Hematopoietic multipotent progenitor cell (in vitro differentiated cells): ENCODE measurements at places on chromosomes 13 and 19. TPM values are rescaled to one million over a fixed set of nuclear protein-coding genes. Genes with fewer than 3 reads are reported as not detected.

DNA sequence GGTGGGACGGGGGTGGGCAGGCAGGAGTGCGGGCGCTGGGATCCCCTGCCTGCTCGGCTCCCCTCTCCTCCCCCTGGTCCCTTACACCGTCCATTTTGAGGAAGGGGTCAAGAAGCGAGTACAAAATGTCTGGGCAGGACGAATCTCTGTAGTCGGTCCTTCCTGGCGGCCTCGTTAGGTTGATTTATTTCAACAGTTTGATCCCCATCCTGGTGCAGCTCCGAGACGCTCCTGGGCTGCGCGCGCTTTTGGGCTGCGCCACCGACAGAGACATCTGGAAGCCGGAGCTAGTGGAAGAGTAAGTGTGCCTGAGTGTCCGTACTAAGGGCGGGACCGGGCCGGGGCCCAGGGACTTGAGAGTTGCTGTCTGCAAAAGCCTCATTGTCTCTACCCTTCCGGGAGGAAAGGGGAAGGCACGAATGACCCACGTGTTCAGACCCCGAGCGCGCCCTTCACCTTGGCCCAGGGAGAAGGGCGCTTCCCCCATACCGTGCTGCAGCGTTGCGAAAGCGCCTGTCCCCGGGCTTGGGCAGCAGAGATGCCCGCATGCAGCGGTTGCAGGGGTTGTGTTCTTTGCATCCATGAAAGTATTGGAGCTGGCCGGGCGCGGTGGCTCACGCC lies 1.8 kb downstream of the ZNF114 start:
- DNase-seq, result peak; percentile 50

MPHOSPH8 gene
- total RNA-seq, result 10.0 TPM

ETHE1 gene
- total RNA-seq, result 112 TPM

- no peak for DNase-seq
Observed at GRCh38 chr13:39768962-39769361, 113.5 kb downstream of the COG6 start.

DNA sequence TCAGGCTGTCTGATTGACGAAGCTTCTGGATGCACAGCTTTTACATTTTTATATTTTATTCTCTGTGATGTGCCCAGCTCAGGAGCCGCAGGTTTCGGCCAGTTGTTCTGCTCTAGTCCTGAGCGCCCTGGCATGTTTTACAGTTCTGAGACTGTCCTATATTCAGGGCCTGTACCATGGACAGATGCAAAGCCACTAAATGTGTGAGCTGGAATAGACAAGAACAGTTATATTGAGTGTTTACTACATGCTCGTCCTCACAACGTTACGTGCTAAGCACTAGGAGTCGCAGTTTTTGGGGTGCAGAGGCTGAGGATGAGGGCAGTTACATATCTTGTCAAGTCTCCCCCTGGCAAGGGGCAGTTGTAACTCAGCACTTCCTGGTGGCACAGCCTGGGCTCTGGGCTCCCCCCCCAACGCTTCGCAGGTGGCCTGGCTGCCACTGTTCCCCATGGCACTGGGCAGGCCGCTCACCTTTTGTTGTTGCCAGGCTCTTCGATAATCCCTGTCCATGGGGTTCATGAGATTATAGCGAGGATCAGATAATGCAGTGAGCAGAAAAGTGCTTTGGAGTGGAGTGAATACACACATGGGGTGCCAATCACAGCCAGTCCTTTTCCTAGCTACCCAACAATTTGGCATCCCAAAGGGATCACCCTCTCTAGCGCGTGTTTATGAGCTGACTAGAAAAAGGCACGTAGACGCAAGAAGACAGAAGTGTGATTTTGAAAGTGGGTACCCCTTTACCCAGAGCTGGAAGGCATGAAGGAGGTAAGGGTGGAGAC lies 23.5 kb downstream of the ARL11 start:
- no peak for DNase-seq

DNA sequence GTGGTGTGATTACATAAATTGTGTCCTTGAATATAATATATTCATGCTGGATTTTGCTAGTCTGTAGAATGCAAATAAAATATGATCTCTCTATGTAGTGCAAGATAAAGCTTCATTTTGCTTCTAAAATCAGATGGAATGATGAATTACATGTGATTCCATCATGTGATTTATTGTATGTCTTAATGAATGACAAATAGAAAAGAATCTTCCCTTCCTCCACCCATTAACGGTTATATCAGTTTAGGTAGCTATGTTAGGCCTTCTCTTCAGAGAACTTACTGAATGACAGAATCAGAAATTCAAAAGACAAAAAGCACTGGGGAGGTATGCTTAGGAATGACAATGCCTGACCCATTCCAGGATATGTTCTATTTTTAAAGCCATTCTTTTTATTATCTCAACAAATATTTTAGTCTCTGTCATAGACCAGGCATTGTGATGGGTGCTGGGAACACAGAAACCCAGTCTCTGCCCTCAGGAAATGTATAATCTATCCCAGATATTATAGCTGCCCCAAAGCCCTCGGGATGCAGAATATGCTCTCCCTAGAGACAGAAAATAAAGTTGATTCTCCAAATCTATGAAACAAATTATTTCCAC lies 90.6 kb downstream of the TEX26 start:
- no peak for DNase-seq

DNA sequence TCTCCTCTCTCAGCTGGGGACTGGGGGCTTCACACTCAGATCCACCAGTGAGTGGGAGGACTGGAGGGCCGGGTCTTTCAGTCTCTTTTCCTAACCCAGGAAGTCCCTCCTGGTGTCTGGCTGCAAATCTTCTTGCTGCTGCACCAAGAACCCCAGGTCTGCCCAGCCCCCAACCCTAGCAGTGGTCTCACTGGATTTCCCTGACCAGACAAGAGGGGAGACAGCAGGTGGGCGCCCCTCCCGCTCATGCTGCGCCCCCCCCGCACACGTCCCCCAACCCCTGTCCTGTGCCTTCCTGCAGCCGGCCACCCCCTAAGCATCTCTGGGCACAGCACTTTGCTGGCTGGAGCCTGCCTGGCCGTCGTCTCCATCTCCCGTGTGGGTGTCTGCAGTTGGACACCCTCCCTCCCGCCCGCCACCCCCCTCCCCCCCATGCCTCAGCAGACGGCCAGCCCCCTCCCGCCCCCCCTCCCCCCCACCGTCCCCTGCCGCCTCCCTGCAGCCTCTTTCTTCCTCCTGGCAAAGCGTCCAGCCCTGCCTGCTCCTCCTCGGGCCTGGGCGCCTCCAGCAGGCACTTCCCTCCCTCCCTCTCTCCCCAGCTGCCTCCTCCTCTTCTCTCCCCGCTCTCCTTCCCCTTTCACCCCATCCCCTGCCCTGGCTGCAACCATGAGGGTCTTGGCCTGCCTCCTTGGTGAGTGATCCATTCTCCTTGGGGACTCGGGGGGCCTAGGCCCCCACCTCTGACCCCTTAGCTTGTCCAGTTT lies at the start of gene SSC5D:
Gene SSC5D (plus strand): TSS at position 513 of the 764 bp plus-strand sequence. CDS start 154 bp downstream, at position 667.
- DNase-seq, result peak; percentile 15

LRRC4B gene
- under 0.01 TPM for total RNA-seq

- DNase-seq, result no peak
Observed at GRCh38 chr13:25330541-25330940, 29.1 kb downstream of the NUP58 start.

DNA sequence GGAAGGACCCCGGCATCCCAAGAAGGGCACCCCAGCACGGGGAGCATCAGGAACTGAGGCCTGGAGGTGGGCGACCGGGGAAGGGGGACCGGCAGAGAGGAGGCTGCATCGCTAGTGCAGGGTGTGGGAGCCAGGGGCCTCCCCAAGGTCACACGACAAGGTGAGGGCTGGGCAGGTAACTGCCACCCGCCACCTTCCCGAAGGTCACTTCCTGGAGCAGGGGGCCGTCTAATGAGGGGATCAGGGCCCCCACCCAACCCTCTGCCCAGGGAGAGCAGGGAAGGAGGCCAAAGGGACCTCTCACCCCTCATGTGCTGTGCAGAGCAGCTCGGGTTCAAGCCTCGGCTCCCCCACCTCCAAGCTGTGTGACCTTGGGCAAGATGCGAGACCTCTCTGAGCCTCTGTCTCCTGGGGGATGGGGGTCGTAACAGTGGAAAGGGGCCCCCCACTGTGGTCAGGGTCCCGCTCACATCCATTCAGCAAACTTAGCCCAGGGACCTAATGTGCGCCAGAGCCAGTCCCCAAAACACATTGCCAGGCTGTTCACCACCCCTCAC lies 6.0 kb downstream of the ZBTB7A start:
- DNase-seq, result no peak

IFI30 gene
- 25.0 TPM for total RNA-seq

GRCh38 chr13:23588666-23589065 lies 18.5 kb downstream of the TNFRSF19 start:
- no peak for DNase-seq

NLRP11 gene
- total RNA-seq, result under 0.01 TPM

DNA sequence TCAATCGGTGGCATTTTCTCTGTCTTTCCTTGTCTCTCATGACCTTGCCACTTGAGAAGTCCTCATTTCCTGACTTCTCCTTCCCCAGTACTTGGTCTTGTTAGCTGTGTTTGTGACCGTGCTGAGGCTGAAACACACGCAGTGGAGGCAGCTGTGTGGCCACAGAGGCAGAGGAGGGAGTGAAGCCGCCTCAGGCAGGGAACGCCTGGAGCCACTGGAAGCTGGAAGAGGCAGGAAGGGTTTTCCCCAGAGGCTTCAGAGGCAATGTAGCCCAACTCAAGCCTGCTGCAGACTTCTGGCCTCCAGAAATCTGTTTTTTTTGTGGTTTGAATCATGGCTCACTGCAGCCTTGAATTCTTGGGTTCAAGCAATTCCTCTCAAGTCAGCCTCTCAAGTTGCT lies 29.2 kb upstream of the ARGLU1 start:
- no peak for DNase-seq

ZNF729 gene
- not detected for total RNA-seq

- DNase-seq, result no peak
Observed at GRCh38 chr13:49908637-49909036, 27.5 kb downstream of the SPRYD7 start.

DNA sequence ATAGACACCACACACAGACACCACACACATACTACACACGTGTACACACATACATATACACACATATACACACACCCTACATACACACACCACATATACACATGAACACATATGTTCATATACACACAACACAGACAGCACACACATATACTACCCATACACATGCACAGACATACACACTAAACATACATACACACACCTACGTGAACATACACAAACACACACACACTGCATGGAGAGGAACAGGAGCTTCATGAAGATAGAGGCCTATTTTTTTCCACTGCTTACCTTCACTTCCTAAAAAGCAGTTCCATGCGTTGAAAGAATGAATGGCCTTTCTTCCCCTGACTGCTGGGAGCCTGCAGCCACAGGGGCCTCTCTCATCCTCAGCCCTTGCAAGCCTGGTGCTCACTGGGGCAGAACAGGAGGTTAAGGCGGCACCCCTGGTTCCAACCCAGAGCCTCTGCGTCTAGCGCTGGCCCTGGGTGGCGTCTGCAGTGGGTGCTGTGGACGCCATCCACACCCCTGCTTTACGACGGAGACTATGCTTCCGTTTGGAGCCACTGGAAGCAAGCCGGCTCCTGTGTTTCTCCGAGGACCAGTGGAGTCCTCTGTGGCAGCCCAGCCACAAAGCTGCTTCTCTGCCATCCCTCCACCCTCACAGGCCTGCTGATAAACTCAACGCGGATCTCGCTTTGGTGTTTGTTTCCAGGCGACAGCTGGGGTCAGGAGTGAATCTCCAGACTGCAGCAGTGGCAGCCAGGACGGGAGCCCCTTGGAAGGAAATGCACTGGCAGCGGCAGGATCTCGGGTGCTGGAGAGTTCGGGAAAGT lies 1.9 kb upstream of the RASA3 start:
- DNase-seq, result no peak

- DNase-seq, result no peak
Observed at GRCh38 chr19:46950526-46951170, 69.0 kb upstream of the NPAS1 start.

DNA sequence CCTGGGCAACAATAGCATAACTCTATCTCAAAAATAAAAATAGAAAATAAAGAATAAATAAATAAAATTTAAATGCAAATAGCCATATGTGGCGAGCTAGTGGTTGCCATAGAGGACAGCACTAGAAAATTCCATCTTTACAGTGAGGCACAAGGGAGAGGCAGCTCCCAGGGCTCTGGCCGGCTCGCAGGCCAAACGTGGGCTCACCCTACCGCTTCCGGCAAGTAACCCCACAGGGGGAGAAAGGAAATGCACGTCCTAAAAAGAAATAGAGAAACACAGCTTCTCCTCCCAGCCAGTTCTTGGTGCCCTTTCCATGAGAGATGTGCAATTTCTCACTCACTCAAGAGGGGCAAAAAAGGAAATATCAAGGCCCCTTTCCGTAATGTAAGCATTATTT lies 12.4 kb upstream of the GRWD1 start:
- DNase-seq, result no peak

PSG4 gene
- total RNA-seq, result not detected

RAB11B gene
- total RNA-seq, result 99.4 TPM

DNA sequence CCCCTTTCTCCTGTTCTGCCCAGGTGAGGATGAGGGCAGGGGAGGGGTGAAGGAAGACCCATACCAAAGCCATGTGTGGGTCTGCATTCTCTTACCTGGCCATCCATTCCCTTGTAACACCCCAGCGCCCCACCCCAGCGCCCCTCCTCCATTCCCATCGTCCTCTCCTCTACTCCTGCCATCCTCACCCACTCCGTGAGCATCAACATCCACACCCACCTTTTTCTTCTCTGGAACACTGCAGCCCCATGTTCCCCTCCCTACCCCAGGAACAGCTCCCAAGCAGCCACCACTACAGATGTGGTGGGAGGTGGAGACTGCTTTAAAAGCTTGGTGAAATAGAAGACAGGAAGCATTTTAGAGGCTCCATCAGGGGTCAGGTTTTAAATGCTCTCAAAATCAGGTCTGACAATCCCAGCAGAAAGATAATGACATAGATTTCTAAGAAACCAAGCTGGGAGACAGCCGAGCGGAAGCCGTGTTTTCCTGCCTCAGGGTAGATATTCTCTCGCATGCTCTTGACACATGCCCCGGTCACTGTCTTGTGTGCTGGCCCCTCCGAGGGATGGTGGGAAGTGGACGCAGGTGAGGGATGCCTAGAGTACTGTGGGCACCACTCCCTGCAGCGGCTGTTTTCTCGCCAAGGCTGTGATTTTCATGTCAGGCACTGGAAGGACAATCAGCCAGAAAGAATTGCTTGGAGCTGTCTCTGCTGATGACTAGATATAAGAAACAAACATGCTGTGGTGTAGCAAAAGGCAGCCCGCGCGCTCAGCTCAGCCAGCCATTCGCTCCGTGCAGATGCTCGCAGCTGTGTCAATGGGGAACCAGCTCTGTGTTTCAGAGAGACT lies 9.8 kb downstream of the MEDAG start:
- no peak for DNase-seq

LYL1 gene
- total RNA-seq, result 305 TPM

GRCh38 chr19:31214086-31214485 lies 135.2 kb downstream of the TSHZ3 start:
- peak; percentile 57 for DNase-seq

ONECUT3 gene
- total RNA-seq, result not detected

GRCh38 chr13:29165840-29166239 lies 345.7 kb downstream of the MTUS2 start:
- DNase-seq, result no peak

GRCh38 chr19:17532116-17532515 lies 20.7 kb downstream of the PGLS start:
- DNase-seq, result no peak

C19orf81 gene
- 1.6 TPM for total RNA-seq
